ENCODE measurements at places on chromosomes 4 and X.
A peak's percentile ranks its signal among the peaks of the same experiment; 100 is the strongest.

DNA sequence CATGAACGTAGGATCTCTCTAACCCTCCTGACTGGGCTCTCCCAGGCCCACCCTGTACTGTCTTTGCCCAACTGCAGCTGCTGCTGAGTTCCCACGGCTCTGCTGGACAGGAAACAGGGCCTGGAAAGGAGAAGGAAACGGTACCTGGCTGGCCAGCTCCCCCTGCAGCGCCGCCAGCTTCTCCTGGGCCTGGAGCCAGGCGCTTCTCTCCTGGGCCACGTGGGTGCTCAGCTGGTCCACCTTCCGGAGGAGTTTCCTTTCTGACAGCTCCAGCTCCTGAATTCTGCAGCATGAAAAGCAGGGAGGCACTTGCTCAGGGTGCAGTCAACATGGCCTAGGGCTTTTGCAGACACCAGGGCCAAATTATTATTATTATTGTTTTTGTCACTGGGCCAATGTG lies 6.5 kb downstream of the C4orf50 start:
- no peak for DNase-seq

DNA sequence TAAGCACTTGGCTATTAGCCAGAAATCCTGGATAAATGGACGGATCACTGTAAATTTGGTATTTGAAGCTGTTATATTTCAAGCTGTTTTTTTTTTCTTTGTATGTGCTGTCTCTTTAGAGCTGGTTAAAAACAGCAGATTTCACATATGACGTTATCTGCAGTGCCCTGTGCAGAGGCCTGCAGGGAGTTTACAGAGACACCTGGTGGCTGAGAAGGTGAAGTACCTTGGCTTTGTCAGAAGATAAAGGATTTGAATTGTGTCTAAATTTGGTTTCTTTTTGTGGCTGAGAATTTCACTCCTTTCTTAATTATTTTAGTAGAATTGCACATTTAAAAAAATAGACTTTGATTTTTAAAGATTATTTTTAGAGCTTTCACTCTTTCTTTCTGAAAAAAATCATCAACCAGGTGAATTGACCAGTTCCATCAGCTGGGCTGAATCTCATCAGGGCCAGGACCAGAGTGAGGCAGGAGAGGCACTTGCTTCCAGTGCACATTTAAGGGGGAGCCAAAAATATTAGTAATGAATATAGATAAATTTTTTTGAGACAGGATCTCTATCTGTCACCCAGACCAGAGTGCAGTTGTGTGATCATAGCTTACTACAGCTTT lies 9.6 kb upstream of the CHRNA9 start:
- DNase-seq, result peak; percentile 87

DNA sequence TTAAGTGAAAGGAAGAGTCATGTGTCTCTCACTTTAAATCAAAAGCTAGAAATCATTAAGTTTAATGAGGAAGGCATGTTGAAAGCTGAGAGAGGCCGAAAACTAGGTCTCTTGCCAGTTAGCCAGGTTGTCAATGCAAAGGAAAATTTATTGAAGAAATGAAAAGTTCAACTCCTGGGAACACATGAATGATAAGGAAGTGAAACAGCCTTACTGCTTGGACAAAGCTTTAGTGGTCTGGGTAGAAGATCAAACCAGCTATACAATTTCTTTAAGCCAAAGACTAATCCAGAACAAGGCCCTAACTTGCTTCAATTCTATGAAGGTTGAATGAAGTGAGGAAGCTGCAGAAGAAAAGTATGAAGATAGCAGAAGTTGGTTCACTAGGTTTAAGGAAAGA lies 24.9 kb downstream of the RHOH start:
- no peak for DNase-seq

- DNase-seq, result no peak
Measured at GRCh38 chrX:136659174-136659573, 11.2 kb downstream of the CD40LG start.

GRCh38 chrX:104253567-104254441 lies 929 bp downstream of the ESX1 start:
- DNase-seq, result no peak

GRCh38 chrX:123481913-123482851 lies 250.7 kb downstream of the THOC2 start:
- DNase-seq, result no peak

DNA sequence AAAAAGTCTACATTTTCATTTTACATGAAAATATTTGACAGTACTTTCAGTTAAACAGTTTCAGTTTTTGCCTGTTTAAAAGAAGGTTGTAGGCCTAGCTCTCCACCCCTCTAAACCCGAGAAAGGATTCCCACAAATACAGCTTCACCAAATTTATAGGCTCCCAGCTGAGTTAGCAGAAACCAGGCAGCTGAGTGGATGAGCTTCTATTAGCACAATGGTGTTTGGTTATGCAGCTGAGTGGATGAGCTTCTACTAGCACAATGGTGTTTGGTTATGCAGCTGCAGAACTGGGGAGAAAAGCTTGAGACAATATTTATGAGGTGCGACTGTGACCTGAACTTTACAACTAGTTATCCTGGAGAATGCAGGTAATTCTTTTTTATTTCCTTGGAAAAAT lies 36.6 kb upstream of the PAQR3 start:
- no peak for DNase-seq

- DNase-seq, result peak; percentile 31
Measured at GRCh38 chr4:16914208-16914607, 15.8 kb upstream of the LDB2 start.

DNA sequence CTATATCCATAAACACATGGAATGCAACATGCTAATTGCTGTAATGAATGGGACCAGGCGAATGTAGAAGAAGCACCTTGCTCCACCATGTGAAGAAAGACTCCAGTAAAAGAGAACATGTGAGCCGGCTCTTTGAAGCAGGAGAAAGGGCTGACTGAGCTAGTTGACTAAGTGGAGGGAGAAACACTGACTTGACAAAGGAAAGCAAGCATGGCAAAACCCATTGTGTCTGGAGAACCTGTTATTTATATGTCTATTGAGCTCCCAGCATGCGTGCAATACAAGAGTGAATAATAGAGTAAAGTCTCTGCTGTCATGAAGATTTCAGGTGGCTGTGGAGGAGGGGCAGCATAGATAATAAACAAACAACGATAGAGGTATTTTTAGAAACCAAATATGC lies 559.9 kb downstream of the RAB28 start:
- DNase-seq, result no peak

DNA sequence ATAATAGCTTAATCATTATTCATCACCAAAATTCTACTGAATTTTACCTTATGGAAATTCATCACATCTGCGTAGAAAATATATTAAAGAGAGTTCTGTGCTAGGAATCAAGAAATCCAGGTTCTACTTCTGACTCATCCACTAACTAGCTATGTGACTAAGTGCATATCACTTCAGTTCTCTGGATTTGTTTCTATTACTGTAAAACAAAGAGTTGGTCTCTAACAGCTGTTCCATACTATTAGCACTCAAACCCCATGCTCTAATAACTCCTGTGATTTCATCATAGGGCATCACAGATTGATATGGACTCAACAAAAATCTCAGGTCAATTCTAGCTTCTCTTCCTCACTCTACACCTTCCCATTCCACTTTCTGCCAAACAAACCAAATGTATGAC lies 572.0 kb downstream of the INPP4B start:
- no peak for DNase-seq

GRCh38 chr4:178138491-178138890 lies 696.3 kb upstream of the AGA start:
- no peak for DNase-seq

DNA sequence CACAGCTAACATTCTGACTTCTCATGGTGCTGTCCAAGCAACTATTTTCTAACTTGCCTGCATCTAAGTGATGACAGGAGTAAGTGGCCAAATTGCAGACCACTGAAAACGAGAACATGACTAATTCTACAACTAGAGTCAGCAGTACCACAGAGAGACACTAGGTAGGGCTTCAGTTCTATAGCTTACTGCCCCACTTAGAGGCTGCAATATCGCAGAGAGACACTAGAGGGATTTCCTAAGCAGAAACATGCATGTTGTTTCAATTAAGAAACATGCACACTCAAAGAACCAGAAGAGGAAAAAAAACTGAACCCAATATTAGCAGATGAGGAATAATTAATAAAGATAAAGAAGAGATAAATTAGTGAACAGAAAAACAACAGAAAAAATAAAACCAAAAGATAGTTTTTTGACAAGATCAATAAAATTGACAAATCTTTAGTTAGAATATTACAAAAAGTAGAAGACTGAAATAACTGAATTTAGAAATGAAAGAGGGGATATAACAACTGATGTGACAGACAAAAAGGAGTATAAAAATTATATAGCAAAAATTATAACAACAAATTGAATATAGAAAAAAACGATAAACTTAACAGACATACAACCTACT lies 100.8 kb downstream of the SPIN4 start:
- DNase-seq, result no peak

GRCh38 chr4:155322782-155323181 lies 54.0 kb downstream of the MAP9 start:
- DNase-seq, result no peak

GRCh38 chr4:48909697-48910096 lies 3.1 kb upstream of the OCIAD2 start:
- DNase-seq, result peak; percentile 34

GRCh38 chr4:102627831-102628523 lies 126.8 kb downstream of the NFKB1 start:
- peak; percentile 35 for DNase-seq
